ENCODE measurements at places on chromosomes 7 and 10. TPM values are rescaled to one million over a fixed set of nuclear protein-coding genes. Genes with fewer than 3 reads are reported as not detected.
A peak's percentile ranks its signal among the peaks of the same experiment; 100 is the strongest.

Gene TNKS2
- 35.4 TPM for polyA plus RNA-seq

Gene PRPS1L1
- polyA plus RNA-seq = not detected

Gene PFKP
- 134 TPM for polyA plus RNA-seq

Gene MACC1
- polyA plus RNA-seq = 9.6 TPM

Gene NRG3
- polyA plus RNA-seq = not detected

GRCh38 chr10:32105782-32106382, 49.7 kb upstream of the KIF5B start:
- H3K4me3 ChIP-seq = no peak overlapping the region
- no peaks in the 10 kb centered on the region for H3K27me3 ChIP-seq
- no peaks in the 10 kb centered on the region for H3K4me1 ChIP-seq
- no peak for DNase-seq
- H3K27ac ChIP-seq = no peak overlapping the region

DNA sequence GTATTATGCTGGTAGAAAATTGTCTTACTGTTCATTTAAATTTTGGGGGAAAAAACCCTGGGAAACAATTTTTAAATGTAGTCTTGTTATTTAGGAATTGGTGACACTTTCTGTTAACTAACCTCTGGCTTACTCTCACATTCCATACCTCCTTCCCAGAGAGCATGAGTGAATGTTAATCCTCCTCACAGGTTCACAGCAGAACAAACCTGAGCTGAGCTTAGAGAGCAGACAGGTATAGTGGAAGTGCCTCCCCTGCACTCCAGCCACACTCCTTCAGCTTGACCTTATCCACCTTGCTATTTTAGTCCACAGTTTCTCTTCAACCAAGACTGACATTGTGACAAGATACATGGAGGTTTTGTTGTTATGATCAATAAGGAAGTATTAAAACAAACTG, 235.9 kb downstream of the FOXP2 start:
- no peak for DNase-seq
- H3K36me3 ChIP-seq = no peaks in the 10 kb centered on the region
- H3K4me3 ChIP-seq = no peak overlapping the region
- H3K4me1 ChIP-seq = no peaks in the 10 kb centered on the region

DNA sequence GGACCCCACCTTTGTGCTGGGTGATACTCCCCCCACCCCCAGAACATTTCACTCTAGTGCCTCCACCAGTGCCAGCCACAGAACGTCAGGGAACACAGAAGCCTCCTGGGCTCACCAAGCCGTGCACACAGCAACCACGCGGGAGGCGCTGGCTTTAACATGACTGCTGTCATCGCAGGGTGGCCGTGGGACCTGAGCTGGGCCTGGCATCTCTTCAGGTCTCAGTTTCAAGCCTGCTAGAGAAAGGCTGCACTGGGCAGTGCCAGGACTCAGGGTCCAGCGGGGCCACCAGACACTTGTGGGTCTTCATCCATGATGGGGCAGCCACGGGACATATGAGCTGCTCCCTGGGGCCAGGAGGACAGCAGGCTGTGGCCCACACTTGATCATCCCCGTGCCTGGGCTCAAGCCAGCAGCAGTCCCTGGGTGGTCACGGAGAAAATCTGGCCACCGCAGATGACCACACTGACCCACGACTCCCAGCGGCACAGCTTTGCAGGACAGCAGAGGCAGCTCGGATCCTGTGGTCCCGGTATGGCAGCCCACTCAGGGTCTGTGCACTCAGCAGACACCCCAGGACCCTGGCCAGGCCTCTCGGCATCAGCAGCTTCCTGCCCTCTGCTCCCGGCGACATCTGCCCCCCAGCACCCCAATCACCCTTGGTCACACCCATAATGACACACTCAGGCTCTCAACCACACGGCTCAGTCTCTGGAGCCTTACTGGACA, 44.2 kb downstream of the CAMK2B start:
- H3K36me3 ChIP-seq = no peaks in the 10 kb centered on the region
- no peaks in the 10 kb centered on the region for H3K4me1 ChIP-seq
- H3K27ac ChIP-seq = no peak overlapping the region
- H3K4me3 ChIP-seq = no peak overlapping the region

DNA sequence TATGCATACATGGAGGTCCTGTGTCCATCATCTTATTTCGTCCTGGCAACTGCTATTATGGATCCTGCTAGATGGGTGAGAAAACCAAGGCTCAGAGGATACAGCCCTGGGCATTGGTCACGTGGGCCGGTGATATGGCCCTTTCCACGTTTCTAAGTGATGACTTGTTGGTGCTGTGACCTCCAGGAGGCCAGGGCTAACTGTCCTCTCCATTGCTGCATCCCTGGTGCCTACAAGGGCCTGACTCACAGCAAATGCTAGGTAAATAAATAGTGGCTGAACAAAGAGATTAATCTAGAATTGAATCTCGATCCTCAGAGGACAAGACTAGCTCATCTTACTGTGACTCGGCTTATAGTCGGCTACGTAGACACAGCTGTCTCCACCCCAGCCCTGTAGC, 78.6 kb downstream of the FAM53B start:
- no peak overlapping the region for H3K27ac ChIP-seq
- no peaks in the 10 kb centered on the region for H3K4me1 ChIP-seq
- H3K4me3 ChIP-seq = no peak overlapping the region
- no peaks in the 10 kb centered on the region for H3K27me3 ChIP-seq
- peaks cover 7% of the 10 kb centered on the region for H3K36me3 ChIP-seq

DNA sequence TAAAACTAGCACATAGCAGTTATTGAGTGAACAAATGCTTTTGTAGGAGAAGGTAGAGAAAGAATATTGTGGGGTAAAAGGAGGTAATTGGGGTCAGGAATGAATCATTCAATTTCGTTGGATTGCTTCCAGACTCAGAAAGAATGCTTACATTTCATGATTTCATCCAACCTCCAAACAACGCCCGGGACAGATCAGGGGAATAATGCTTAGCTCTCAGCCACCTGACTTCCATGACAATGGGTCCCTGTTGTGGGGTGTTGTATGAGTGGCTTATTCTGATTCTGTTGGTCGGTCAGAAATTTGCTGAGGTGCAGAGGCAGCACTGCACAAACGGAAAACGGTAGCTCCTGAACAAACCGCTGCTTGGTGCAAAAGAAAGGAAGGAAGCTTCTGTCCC, 24.0 kb upstream of the INPP5F start:
- no peak overlapping the region for H3K4me3 ChIP-seq
- no peak for DNase-seq
- no peak overlapping the region for H3K27ac ChIP-seq
- no peaks in the 10 kb centered on the region for H3K27me3 ChIP-seq
- H3K4me1 ChIP-seq = peaks cover 3% of the 10 kb centered on the region

DNA sequence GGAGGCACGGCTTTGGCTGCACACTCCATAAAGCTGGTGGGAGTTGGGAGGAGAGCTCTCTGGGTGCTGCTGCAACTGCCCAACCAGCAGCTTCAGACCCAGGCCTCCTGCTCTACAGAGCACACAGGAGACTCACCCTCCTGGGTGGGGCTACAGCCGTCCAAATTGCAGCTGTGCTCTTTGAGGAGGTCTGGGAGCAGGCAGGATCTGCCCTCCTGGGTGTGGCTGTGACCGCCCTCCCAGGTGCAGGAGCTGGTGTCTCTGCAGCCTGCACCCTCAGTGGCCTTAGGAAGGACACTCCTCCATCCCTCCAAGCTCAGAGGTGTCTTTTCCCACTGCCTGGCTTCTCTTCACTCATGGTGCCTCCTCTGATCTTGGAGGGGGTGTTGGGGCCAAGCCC, 20.0 kb upstream of the PRF1 start:
- H3K27me3 ChIP-seq = no peaks in the 10 kb centered on the region
- peaks cover 1% of the 10 kb centered on the region for H3K4me1 ChIP-seq
- DNase-seq = no peak

- H3K4me3 ChIP-seq = no peak overlapping the region
- no peak for DNase-seq
- no peaks in the 10 kb centered on the region for H3K36me3 ChIP-seq
- no peaks in the 10 kb centered on the region for H3K4me1 ChIP-seq
- H3K27ac ChIP-seq = no peak overlapping the region
Observed at GRCh38 chr7:146773506-146773905, 656.9 kb downstream of the CNTNAP2 start.

- DNase-seq = no peak
- no peaks in the 10 kb centered on the region for H3K4me1 ChIP-seq
- no peaks in the 10 kb centered on the region for H3K36me3 ChIP-seq
Observed at GRCh38 chr7:153188630-153189029, 429.1 kb downstream of the ACTR3B start.

DNA sequence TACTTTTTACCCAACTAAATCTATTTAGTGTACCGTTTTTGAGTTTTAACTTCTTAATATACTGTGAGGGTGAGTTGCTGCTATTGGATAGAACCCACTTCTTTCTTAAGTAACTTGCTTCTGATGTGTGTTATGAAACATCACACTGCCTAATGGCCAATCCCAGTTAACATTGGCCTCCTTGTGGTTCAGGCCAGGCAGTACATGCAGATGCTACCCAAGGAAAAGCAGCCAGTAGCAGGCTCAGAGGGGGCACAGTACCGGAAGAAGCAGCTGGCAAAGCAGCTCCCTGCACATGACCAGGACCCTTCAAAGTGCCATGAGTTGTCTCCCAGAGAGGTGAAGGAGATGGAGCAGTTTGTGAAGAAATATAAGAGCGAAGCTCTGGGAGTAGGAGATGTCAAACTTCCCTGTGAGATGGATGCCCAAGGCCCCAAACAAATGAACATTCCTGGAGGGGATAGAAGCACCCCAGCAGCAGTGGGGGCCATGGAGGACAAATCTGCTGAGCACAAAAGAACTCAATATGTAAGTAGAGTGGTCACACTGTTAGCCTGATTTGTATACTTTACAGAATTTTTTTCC, 39.7 kb downstream of the TES start:
- no peak overlapping the region for H3K4me3 ChIP-seq
- H3K27me3 ChIP-seq = no peaks in the 10 kb centered on the region
- H3K4me1 ChIP-seq = no peaks in the 10 kb centered on the region
- H3K27ac ChIP-seq = no peak overlapping the region

GRCh38 chr10:113033991-113034390, 83.9 kb downstream of the TCF7L2 start:
- no peak for DNase-seq
- no peak overlapping the region for H3K27ac ChIP-seq
- no peaks in the 10 kb centered on the region for H3K36me3 ChIP-seq
- peaks cover 5% of the 10 kb centered on the region for H3K4me1 ChIP-seq
- H3K27me3 ChIP-seq = no peaks in the 10 kb centered on the region

GRCh38 chr7:106285855-106286492, 1.2 kb upstream of the NAMPT start:
- H3K27me3 ChIP-seq = no peaks in the 10 kb centered on the region
- DNase-seq = no peak
- peak overlapping the region; percentile 69 for H3K4me3 ChIP-seq
- H3K36me3 ChIP-seq = no peaks in the 10 kb centered on the region

- no peak overlapping the region for H3K4me3 ChIP-seq
- H3K27ac ChIP-seq = no peak overlapping the region
- DNase-seq = no peak
- H3K36me3 ChIP-seq = no peaks in the 10 kb centered on the region
- peaks cover 5% of the 10 kb centered on the region for H3K4me1 ChIP-seq
Observed at GRCh38 chr10:22338185-22338900, 7.0 kb upstream of the SPAG6 start.

DNA sequence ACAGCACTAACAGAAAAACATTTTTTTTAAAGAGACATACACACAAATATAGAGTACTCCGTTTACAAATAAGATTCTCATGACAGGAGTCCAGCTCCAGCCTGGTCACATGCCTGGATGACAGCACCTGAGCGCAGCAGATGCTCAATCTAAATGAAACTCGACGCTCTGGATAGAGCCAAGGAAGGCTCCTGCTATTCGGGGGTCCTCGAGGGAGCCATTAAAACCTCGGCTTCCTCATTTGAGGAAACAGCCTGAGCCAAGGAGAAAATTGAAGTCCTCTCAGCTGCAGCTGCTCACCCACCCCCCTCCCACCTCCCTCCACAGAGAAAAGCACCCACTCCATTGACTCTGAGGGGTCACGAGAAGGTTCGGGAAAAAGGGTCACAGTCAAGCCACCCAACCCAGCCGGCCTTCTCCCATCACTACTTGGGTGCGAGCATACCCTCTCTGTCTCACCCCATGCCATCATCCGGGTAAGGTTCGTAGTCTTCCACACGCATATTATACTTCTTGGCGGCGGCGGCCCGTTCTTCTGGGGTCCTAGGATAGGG, 673 bp downstream of the NDUFB8 start:
- H3K4me3 ChIP-seq = peak overlapping the region; percentile 91
- peak overlapping the region; percentile 83 for H3K27ac ChIP-seq
- DNase-seq = no peak
- H3K4me1 ChIP-seq = peaks cover 13% of the 10 kb centered on the region
- peaks cover 12% of the 10 kb centered on the region for H3K36me3 ChIP-seq
- no peaks in the 10 kb centered on the region for H3K27me3 ChIP-seq

DNA sequence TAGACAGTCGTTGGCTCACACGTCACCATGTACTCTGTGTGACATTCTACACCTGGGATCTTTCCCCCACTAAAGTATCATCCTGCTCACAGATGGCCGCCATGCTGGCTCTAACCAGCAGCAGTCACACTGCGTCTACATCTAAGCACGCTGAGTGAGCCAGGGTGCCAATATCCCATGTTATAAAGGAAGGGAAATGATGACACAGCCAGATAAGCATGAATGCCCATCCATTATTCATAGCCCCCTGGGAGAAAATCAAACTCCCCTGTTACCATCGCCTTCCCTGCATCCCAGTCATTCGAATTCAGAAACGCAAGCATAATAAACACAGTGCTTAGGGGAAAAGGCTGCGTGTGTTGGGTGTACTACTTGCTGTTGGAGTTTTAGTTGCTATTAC, 698.2 kb upstream of the AUTS2 start:
- H3K36me3 ChIP-seq = no peaks in the 10 kb centered on the region
- no peaks in the 10 kb centered on the region for H3K27me3 ChIP-seq
- no peak overlapping the region for H3K4me3 ChIP-seq
- H3K4me1 ChIP-seq = no peaks in the 10 kb centered on the region
- no peak for DNase-seq

- H3K27ac ChIP-seq = peak overlapping the region; percentile 78
- no peaks in the 10 kb centered on the region for H3K27me3 ChIP-seq
- H3K4me3 ChIP-seq = peak overlapping the region; percentile 71
- peaks cover 26% of the 10 kb centered on the region for H3K4me1 ChIP-seq
- no peaks in the 10 kb centered on the region for H3K36me3 ChIP-seq
- peak; percentile 58 for DNase-seq
Observed at GRCh38 chr10:13717936-13718772, 131.4 kb downstream of the PRPF18 start.

- H3K4me1 ChIP-seq = no peaks in the 10 kb centered on the region
- no peak overlapping the region for H3K4me3 ChIP-seq
- DNase-seq = no peak
- no peak overlapping the region for H3K27ac ChIP-seq
- H3K27me3 ChIP-seq = no peaks in the 10 kb centered on the region
- no peaks in the 10 kb centered on the region for H3K36me3 ChIP-seq
Observed at GRCh38 chr7:12475362-12476063, 71.8 kb upstream of the VWDE start.

DNA sequence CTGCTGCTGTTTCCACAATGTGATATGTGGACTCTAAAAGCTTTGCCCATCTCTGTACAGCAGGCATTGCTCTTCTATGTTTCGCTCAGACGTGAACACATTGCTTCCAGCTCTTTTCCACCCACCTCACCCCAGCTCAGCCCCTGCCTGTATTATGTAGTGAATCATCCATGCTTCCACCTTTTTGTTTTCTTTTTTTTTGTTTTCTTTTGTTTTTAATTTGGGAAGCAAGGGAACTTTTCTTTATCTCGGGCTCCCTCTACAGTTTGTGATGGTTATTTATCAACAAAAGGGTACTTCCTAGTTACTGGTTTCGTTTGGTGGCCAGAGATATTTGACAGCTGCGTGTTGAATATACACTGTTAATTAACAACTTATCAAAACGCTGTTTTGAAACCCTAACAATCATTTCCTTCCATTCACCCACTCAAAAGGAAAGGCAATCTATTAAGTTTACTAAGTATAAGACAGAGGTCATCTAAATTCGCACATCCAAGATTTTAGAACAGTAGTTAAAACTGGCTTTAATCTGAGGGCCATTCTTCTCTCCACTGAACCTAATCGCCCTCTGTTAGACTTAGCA, 127.9 kb upstream of the STK17A start:
- no peak overlapping the region for H3K27ac ChIP-seq
- no peaks in the 10 kb centered on the region for H3K36me3 ChIP-seq
- no peak overlapping the region for H3K4me3 ChIP-seq
- DNase-seq = no peak
